ENCODE measurements at places on chromosomes 7 and 10.

DNA sequence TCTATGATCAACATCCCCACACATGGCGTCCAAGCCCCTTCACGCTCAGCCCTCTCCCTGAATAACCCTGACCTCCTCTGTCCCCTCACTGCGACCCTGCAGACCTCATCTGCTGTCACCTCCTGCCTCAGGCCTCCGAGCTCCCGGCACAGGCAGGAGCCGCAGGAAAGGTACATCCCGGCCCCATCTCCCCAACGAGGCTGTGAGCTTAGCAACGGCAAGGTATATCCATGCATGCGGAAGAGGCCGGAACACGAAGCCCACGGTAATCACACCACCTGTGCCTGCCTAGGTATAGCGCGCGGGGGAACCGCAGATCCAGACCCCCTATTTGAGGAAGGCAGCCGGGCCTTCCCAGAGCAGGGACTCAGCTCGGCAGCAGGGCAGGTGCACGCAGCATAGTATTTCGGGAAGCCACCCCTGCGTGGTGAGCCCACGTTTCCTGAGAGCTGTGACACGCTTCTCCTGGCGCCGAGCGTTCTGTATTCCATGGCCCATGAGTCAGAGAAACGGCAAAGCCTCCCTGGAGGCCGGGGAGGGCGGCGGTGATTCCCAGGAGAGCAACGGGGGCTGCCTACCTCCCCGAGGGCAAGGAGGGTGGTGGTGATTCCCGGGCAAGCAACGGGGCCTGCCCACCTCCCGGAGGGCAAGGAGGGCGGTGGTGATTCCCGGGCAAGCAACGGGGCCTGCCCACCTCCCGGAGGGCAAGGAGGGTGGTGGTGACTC, 50.1 kb upstream of the DNAAF5 start:
- no peak for DNase-seq

GRCh38 chr7:93332172-93332571, 100.0 kb downstream of the VPS50 start:
- no peak for DNase-seq

GRCh38 chr10:75398692-75399460, 2.7 kb downstream of the ZNF503 start:
- DNase-seq, result no peak

GRCh38 chr7:20441346-20441745, 110.6 kb downstream of the ITGB8 start:
- no peak for DNase-seq

GRCh38 chr7:101622609-101623173, 6.4 kb downstream of the MYL10 start:
- DNase-seq, result no peak

- DNase-seq, result no peak
Measured at GRCh38 chr10:18164093-18164492, 23.9 kb downstream of the CACNB2 start.

DNA sequence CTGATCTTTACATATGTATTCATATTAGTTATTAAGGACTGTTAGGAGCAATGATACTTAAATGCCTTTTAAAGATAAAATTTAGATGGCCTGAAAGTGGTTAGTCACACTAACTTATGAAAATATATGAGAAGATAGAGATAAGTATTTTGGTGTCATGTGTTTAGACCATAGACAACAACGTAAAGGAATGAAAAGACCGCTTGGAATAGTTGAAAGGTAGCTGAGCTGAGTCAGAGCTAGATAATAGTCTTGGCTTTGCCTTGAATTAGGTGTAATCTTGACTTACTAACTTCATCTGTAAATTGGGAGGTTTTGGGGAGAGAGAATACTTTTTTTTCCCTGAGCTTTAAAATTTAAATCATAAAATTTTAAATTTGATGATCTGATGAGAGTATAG, 127.0 kb downstream of the LYZL1 start:
- DNase-seq, result no peak

DNA sequence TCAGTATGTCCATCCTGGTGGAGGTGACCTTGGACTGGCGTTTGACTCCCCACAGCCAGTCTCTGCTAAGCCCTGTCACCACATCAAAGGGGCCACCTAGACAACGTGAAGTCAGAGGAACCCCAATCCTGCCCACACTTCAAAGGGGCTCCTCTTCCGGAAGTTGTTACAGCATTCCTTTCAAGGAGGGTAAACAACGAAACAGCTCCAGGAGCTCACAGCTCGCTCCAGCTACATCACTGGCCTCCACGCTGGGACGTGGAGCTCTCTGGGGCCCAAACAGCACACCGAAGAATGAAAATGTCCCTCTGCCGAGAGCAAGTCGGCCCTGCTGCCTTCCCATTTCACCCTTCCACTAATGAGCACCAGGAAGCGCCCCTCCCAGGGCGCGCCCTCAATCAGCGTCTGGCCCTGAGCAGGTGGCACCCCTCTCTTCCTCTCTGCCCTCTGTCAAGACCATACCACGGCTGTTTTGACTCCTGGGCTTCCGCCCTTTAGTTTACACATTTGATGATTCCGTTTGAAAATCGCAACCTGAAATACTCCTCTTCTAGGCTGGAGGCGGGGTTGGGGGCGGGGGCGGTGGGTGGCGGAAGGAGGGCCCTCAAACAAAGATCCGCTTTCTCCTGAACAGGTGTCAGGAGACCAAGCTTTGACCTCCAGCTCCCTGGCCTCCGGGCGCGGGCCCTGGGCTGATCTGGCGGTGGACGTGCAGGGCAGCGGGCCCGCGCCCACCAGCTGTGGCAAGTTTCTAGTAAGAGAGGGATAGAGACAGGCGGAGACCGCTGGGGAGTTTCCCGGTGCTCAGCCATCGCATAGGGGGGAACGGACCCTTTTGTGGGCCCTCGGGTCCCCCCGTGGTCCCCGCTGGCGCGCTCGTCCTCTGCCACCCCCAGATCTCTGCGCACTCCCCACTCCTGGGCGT, 53.1 kb upstream of the KDM7A start:
- DNase-seq, result peak; percentile 46

DNA sequence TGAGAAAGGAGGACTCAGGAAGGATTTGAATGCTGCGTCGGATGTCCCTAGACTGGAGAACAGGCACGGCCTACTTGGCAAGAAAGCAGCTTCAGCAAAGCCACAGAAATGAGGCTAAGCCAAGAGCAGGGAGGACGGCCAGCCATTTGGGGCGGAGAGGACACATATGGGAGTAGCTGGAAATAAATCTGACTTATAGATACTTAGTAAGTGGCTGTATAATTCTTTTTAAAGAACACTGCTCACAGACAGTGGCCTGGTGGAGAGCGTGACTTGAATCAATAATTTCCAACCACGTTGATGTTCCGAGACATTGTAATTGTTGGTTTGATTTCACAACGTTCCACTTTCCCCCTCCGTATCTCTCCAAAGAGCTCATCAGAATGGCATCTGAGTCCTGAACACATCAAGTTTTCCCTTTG, 67.7 kb upstream of the JCAD start:
- DNase-seq, result no peak

DNA sequence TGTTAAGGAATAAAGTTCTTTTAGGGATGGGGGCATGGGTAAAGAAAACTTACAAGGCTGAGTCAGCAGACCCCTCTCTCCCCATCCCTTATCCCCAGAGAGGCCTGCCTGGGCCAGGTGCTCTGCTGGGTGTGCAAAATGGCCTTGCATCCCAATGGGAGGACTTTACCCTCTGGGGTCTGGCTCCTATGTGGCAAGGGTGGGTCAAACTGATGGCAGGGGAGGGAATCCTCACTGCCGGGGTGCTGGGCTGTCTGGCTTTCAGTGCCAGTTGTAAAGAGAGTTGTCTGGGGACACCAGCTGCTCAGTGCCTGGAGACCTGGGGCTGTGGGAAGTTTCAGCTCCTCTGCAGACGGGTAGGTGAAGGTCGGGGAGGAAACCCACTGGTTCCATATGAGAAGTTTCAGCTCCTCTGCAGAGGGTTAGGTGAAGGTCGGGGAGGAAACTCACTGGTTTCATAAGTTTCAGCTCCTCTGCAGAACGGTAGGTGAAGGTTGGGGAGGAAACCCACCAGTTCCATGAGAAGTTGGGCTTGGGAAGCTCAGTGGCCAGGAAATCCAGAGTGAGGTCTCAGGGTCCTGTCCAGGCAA, 127.2 kb upstream of the PODXL start:
- DNase-seq, result no peak

- DNase-seq, result no peak
Measured at GRCh38 chr10:35674843-35675242, 32.7 kb upstream of the FZD8 start.

DNA sequence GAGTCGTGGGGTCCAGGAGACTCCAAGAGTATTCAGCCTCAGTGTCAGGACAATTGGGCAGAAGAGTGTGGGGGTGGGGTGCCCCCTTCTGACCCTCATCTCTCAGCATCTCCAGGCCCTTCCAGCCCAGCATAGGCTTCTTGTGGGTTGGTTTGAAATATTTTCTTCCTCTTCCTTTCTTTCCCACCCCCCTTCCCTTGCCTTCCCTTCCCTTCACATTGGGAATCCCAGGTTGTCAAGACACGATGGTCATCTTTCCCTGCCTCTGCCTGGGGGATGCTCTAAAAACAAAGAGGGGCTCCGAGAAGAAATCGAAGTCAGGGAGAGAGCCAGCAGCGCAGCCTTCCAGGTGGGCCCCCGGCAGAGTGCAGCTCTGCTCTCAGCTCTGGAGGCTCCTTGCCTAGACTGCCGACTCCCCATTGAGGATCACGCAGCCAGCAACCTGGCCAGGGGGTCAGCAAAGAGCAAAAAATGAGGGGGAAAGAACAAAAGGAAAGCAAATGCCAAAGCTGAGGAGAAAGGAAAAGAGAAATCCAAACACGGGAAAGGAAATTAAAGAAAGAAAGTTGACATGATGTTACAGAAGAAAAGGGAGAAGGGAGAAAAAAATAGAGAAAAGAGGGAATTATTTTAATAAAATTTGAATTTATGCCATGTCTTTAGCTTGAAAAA, 1.5 kb downstream of the PAX2 start:
- DNase-seq, result no peak

DNA sequence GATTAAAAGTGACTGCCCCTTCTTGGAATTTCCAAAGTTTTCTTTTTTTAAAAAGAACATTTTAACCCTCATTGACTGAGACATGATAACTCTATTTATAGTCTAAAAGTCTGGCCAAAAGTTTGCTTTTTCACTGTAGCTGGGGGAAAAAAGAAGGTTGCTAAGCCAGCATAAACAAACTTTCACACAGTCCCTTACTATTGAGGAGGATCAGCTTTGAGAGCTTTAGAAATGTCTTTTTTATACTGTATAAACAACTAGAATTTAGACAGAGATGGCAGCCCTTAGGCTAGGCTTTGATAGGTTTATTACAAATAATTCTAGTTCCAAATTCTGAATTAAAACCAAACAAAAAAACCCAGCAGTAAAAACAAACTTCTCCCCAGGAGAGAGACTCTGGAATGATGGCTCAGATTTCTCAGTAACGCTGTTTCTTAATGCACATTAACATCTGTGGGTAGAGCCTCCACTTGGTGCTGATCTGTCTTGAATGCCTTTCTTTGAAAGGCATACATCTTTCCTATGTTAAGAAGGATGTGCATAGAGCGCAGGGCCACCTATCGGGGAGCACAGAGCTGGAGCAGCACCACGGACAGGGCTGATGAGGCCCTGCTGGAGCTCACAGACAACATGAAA, 100.9 kb upstream of the PDLIM1 start:
- DNase-seq, result no peak

DNA sequence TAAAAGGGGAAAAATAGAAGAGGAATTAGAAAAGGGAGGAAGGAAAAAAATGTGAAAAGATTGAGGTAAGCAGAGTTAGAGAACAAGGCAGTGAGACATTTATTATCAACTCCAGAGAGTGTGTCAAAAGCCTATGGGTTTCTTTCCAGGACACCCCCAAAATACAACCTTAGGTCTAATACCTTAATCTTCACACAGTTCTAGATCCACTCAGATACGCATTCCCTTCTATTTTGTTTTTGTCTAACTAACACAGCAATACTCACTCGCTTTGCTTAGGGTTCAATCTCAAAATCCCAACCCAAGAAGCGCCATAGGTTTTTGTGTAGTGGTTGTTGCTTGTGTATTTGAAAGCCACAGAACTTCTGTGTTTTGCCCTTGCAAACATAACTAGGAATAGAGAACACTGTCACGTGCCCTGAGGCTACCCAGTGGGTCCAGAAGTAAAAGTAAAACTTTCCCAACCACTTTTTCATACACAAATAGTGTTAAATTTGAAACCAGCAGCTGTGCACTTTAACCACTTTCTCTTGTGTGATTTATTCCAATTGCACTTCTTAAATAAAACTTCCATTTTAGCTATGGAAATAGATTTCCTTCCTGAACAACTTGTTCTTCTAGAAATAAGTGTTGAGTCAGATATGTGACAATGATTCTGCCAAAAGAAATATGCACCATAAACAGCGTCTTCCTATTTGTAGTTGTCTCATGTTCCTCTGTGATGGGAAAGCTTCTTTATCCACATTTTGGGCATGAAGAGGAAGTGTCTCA, 414.7 kb upstream of the GHITM start:
- no peak for DNase-seq

DNA sequence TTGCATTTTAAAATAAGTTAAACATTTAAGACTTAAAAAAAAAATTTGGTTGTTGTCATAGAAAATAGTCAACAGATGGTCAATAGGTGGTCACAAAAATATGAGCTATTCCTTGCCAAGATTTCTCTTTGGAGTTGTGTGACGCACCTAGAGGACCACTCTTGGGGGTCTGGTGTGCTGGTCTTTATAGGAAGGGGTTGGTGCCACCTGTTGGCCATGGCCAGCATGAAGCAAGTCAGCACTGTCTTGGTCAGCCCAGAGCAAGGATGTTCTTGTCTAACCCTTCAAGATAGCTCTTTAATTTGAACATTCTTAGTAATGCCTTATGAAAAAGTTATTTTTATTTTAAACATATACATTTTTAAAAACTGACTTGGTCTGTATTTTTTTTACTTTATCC, 267.9 kb upstream of the CNTNAP2 start:
- DNase-seq, result no peak

- DNase-seq, result no peak
Measured at GRCh38 chr7:92133133-92133736, 1.0 kb downstream of the CYP51A1 start.

DNA sequence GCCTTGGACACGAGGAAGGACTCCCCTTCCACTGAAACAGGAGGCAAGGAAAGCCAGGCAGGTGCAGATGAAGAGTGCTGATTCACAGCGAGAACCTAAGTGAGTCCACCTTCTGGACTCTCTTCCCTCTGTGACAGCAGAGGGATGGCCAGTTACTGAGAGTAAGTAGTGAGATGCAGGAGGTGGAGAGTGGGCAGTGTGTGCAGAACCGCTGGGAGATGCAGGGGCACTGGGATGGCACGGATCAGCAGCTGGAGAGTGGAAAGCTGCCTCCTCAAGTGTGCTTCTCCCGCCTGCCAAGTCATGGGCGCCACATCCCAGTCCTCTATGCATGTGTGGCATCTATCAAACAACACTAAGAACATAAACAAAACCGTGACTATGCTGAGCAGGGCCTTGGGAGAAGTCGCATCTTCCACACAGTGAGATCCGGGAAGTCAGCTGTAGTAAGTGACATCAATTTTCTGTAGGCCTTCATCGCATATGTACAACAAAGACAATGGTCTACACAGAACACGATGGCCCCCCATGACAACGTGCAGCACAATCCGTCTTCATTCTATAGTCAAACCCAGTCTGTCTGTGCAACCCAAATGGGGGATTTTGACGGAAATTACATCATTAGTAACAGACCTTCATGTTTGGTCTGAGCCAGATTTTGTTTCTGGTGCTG, 217.4 kb upstream of the KLF14 start:
- no peak for DNase-seq

Measured in stimulated activated CD8-positive, alpha-beta memory T cell treated with anti-CD3 and anti-CD28 coated beads, Interleukin-4, amount 100 ng/mL, for 1 hour (primary cell).